ENCODE measurements at places on chromosomes 5 and 9.
A peak's percentile ranks its signal among the peaks of the same experiment; 100 is the strongest.

- DNase-seq, result no peak
Measured at GRCh38 chr5:59583151-59583809, 310.2 kb downstream of the PDE4D start.

DNA sequence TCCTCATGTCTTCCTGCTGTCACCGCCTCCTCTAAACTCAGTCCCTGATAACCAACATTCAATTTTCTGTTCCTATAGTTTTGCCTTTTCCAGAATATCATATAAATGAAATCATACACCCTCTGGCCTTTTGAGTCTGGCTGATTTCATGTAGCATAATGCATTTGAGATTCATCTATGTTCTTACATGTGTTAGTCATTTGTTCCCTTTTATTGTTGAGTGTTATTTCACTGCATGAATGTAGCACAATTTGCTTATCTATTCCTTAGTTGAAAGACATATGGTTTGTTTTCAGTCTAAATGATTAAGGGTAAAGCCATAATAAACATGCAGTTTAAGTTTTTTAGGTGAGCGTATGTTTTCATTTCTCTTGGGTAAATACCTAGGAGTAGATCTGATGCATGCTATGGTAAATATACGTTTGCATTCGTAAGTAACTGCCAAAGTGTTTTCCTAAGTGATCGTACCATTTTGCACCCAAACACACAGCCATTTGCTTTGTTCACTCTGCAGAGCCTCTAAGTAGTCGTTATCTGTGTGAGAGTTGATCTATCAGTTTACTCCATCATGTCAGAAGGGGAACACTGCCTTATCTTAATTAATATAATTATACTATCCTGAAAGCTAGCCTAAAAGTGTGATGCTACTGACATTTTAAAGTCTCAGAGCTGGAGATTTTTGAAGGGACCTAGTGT is 460.8 kb downstream of the DMAC1 start:
- DNase-seq, result no peak

GRCh38 chr9:95726756-95727155 is 148.7 kb upstream of the ERCC6L2 start:
- peak; percentile 41 for DNase-seq

- DNase-seq, result peak; percentile 48
Measured at GRCh38 chr5:126972062-126972895, 58.1 kb downstream of the MARCHF3 start.

- DNase-seq, result no peak
Measured at GRCh38 chr9:75953218-75953617, 62.7 kb downstream of the PCSK5 start.

- DNase-seq, result no peak
Measured at GRCh38 chr9:122360891-122361290, 9.9 kb upstream of the PTGS1 start.

DNA sequence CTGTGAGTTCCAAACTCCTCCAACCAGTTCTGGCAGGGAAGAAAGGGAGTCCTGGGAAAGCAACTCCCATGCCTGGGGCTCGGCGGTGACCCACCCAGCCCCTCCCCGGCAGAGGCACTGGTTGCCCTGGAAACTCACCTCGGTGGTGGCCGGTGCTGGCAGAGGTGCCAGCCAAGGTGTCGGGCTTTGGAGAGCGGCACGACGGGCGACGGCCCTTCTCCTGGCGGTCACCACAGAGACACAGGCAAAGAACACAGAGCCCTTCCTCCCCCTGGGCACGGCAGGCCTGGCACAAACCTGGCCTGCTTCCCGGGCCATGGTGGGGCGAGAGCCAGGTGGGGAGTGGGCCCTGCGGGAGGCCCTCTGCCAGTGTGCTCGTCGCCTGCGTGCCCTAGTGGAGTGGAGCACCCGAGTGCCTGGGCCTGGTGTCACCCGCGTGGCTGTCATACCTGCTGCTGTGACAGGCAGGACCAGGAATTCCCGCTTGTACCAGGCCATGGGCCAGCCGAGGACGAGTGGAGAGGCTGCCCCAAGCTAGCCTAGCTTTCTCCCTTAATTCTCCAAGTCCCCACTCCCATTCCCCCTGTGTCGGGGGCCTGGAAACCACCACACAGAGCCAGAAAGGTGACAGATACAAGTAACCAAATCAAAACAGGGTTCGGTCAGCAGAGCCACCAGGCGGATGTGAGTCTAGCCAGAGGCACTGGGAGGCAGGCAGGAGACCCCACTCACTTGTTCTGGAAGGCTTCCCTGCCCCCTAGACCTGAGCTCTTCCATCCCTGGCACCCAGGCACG is 8.2 kb upstream of the RALGDS start:
- peak; percentile 63 for DNase-seq

GRCh38 chr9:112925058-112925641 is 34.5 kb upstream of the SLC46A2 start:
- DNase-seq, result peak; percentile 1

DNA sequence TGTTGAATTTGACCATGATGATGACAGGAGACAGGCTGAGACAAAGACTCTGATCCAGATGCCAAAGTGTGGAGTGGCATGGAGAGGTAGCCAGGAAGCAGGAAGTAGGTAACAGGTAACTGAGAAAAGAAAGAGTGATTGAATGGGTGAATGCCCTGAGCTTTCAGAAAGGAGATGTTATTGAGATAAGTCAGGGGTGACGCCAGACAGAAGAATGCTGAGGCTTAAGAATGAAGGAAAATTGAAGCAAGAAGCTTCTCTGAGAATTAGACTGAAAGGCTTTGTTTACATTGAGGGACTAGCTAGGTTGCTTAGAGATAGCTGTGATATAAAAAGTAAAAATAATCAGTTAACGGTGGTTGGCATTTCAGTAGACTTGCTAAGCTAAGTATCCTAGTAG is 165.7 kb downstream of the PSAT1 start:
- DNase-seq, result no peak

GRCh38 chr5:142561029-142561428 is 124.9 kb downstream of the FGF1 start:
- no peak for DNase-seq

GRCh38 chr9:36156116-36156515 is 13.1 kb upstream of the CCIN start:
- DNase-seq, result no peak

DNA sequence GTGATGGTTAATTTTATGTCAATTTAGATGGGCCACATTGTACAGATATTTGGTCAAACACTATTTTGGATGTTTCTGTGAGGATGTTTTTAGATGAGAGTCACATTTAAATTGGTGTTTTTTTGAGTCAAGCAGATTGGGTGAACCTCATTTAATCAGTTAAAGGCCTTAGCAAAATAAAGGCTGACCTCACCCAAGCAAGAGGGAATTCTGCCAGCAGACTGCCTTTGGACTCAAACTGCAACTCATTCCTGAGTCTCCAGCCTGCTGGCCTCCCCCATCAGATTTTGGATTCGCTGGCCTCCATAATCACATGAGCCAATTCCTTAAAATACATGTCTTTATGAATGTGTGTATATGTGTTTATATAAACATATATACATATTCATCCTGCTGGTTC is 282.7 kb upstream of the POU5F2 start:
- DNase-seq, result no peak

DNA sequence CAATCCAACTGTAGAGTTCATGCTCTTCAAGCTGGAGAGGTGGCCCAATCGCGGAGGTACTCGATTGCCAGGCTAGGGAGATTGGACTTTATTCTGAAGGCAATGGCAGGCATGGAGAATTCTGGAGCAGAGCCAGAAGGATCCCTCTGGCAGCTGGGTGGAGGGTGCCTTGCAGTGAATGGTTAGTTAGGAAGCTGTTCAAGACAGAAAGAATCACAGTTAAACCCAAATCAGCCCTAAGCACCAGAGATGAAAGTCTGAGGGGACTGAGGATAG is 182.4 kb downstream of the RGS3 start:
- no peak for DNase-seq

GRCh38 chr9:123775289-123776284 is 154.3 kb downstream of the DENND1A start:
- peak; percentile 9 for DNase-seq

GRCh38 chr5:99308131-99308530 is 379.3 kb upstream of the CHD1 start:
- DNase-seq, result no peak

- DNase-seq, result no peak
Measured at GRCh38 chr9:106626936-106627335, 236.0 kb upstream of the ZNF462 start.

DNA sequence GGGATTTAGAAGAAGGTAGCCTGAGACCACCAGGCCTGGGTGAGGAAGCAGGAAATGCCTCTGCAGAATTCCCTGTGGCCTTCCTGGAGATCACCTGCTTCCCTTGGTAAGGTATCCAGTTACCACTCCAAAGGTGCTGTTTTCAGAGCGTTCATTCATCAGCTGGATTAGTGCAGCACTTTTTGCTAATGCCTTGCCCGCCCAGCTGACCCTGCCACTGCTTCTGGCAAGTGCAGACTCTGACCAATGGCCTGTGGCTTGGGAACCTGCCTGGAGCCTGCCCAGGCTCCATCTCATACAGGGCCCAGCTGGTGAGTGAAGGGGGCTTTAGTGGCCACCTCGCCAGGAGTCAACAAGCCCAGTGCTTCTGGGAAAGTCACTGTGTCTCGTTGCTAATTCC is 48.6 kb downstream of the FOXI1 start:
- no peak for DNase-seq

DNA sequence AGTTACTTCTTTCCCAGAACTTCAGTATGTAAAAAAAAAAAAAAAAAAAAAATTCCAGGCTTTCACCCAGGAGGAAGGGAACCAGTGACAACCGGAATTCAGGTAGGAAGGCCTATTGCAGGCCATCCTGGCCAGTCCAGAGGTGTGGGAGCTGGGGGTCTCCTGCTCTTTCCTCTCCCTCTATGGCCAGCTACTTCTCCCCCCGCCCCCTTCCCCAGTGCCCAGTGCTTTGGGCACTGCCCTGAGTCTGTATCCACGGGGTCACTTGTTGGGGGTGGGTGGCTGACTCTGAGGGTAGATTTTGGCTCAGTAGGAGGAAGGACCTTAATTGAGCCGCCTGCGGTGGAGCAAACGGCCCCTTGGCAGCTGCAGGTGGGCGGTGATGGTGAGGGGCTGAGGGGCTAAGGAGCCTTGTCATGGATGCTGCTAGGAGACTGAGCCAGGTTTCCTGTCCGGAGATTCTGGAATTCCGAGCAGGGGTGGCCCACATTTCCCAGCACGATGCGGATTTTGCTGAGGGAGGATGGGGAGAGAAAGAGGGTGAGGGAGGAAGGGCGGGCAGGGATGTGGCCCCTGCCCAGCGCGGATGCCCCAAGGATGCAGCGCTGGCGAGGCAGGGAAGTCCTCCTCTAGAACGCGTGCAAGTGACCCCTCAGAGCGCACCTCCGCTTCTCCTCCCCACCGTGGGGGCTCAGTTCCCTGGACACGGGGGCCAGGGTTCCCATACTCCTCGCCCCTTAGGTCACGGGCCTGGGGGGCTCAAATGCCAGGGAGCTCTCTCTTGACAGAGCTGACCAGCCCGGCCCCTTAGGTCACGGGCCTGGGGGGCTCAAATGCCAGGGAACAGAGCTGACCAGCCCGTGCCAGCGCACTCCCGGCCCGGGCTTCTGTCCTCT is 1.2 kb upstream of the PHF2 start:
- no peak for DNase-seq

GRCh38 chr9:10661994-10662393 is 49.2 kb upstream of the PTPRD start:
- no peak for DNase-seq

DNA sequence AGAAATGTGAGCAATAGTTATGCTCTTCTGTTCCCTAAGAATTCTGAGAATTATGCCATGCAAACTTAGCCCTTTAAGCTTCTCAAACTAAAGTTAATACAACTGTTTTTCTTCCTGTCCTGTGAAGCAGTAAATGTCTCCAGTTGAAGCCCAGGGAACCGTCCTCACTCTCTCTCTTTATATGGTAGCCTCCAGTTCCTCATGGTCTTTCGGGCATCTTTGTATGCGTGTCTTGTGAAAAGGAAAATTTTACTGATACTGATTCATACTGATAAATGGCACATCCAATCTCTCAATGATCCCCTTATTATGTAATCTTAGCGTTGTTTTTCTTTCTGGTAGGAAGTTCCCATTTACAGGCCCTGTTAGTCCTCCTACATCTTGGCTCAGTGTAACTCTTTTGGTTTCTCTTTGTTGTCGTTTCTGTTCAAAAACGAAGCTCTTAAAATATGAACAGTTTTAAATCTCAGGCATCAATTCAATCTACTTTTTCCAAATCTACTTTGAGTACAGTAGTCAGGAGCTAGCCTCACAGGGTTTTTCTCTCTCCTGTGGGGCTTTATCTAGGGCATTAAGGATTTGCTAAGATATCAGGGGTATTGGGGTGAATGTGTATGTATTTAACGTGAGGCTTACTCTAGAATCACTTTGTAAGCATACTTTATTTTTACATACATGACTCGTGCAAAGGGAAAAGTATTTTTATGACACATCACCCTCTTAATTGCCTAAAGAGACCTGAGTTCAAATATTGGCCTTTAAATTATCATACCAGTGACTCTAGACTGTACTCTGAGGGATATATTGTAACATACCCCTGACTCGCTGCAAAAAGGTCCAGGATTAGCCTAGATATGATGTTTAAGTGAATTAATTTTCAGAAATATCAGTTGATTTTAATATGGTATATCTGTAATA is 258.0 kb downstream of the NR3C1 start:
- no peak for DNase-seq

DNA sequence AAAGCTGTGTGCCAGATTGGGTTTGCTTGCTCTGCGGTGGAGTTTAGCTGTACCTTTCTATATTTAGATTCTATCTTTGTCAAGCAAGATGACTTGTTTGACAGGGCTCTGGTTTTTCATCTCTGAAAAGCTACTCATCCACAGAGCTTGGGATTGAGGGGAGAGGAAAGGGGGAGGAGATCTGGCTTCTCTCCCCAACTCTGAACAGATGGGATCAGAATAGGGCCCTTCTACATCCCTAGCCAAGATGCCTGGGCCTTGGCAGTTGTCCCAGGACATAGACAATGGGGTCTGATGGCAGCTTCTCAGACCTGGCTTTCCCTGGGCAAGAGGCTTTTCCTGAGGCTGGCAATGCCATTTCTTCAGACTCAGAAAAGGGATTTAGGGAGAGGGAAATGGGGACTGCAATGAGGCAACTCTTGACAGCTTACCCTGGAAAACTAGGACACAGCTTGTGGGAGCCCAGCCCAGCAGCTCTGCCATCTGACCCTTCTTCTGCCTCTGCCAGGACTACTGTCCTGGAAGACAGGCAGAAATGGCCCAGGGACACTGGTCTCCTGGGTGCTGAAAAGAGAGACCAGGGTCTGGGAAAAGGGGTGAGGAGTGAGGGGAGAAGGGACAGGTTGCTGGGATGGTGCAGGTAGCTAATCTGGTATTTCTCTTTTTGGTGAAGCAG is 50.2 kb upstream of the ASTN2 start:
- DNase-seq, result no peak

GRCh38 chr9:21311889-21312288 is 6.8 kb upstream of the IFNA5 start:
- DNase-seq, result no peak

DNA sequence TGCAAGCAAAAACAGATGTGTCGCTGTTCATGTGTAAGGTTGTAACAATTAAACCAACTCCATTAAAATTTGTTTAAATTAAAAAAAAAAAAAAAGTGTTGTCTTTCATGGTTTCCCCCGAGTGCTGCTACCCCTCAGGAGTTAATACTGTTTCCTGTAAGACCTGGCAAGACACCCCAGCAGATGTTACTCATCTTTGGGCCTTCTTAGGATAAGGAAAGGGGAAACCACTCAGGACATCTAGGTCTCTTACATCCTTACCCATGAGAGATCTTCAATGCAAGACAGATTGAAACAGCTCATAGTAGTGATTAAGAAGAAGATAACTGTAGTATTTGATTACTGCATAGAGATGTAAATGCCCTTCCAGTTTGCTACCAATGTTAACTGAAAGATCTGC is 33.5 kb upstream of the F2R start:
- no peak for DNase-seq
